Activated naive CD4-positive, alpha-beta T cell (primary cell): ENCODE measurements at places on chromosomes 13 and 19.

GRCh38 chr19:34220472-34221063 lies 33.8 kb upstream of the GARRE1 start:
- DNase-seq: no peak

DNA sequence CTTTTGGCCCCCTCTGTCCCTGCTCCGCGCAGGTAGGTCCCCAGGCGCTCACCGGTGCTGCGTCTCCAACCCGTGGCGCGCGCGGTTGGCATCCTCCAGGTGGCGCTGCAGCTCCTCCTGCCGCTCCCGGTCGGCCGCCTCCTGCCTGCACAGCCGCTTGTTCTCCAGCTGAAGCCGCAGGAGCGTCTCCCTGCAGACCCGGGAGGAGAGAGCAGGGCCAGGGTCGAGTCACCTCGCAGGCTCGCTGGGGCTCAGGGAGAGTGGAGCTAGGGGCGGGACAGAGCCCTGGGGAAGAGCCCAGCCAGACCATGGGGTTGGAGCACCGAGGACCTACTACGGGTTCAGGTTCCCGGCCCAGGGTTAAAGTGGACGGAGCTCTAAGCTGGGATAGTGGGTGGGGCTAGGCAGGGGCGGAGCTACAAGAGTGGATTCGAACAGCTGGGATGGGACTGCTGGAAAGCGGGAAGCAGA lies 9.3 kb downstream of the HOOK2 start:
- no peak for DNase-seq

- no peak for DNase-seq
Measured at GRCh38 chr19:29985196-29985595, 43.2 kb downstream of the URI1 start.

GRCh38 chr19:39765091-39766076 lies 13.3 kb upstream of the LEUTX start:
- DNase-seq: no peak

- no peak for DNase-seq
Measured at GRCh38 chr19:33868788-33869412, 72.2 kb downstream of the KCTD15 start.

GRCh38 chr19:49988433-49988832 lies 27.5 kb upstream of the SIGLEC11 start:
- no peak for DNase-seq

DNA sequence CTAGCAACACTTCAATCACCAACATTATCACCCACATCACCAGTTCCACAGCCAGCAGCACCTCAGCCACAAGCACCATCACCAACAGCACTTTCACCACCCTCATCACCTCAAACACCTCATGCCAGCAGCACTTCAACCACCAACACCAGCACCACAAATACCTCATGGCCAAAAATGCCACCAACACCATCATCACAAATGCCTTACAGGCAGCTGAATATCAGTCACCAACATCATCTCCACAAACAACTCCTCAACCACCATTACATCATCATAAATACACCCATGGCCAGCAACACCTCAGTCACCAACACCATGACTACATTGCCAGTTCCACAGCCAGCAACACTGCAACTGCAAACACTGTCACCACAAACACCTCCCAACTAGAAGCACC lies 10.4 kb downstream of the FCER2 start:
- DNase-seq: no peak

DNA sequence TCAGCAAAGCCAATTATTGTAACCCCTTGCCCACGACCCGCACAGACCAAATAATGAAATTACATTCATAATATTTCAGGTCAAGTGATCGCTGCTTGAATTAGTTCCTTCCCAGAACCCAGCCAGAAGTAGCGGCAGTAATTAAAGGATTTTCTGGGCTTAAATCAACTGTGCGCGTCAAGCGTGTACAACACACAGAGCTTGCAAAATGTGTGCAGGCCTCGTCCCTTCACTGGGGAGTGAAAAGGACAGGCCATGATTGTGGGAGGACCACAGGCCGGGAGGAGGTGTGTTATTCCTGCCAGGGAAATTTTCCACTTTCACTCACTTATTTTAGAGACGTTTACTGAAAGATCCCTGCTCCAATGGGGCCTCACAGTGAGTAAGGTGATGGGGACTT lies 84.9 kb downstream of the CHST8 start:
- no peak for DNase-seq
